ENCODE measurements at places on chromosomes 1 and 21.

- no peak for DNase-seq
Measured at GRCh38 chr1:174942547-174943255, 57.0 kb upstream of the CACYBP start.

- DNase-seq = no peak
Measured at GRCh38 chr21:44405948-44406872, 49.1 kb upstream of the LRRC3 start.

DNA sequence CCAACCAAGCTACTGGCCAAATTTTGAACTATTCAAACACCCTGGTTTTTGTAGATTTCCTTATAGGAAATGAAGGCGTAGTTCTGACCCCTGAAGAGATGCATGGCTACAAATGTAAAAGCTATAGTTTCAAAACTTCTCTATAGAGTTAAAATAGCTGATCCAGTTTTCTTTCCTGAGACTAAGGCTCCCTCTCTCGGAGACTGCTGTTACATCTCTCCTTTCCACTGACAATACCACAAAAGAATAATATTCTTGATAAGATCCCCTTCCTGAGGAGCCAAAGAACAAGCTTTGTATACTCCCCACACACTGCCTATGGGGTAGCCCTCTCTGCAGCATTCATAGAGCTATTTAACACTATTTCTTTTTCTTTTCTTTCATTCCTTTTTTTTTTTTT is 6.7 kb upstream of the CFAP126 start:
- DNase-seq = no peak

GRCh38 chr1:44103270-44104131 is 15.1 kb upstream of the KLF17 start:
- DNase-seq = no peak

DNA sequence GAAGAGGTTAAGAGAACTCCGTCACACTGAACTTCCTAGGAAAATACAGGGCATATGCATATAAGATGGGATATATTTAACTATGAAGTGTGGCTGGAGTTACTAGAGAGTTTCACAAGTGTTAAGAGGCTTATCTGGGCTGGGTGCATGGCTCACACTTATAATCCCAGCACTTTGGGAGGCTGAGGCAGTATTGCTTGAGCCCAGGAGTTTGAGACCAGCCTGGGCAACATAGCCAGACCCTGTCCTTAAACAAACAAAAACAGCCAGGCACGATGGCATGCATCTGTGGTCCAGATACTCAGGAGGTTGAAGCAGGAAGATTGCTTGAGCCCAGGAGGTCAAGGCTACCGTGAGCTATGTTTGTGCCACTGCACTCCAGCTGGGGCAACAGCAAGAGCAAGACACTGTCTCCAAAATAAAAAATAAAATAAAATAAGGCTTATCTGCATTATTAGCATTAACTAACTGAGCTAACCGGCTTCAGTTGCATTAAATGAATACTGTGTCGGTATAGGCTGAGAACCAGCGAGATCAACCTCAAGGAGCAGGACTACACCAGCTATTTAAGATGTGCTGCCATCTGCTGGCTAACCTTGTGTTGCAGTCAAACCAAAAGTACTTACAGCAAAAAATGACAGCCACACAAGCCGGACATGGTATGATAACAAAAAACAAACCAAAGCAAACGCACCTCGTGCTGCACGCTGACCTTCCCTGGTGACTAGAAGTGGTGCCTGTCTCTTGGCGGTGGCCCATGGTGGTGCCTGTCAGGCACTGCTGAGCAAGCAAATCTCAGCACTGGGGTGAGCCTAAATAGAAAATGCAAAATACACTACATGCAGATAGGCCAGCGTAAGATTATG is 19.7 kb upstream of the RBBP5 start:
- DNase-seq = peak; percentile 58

DNA sequence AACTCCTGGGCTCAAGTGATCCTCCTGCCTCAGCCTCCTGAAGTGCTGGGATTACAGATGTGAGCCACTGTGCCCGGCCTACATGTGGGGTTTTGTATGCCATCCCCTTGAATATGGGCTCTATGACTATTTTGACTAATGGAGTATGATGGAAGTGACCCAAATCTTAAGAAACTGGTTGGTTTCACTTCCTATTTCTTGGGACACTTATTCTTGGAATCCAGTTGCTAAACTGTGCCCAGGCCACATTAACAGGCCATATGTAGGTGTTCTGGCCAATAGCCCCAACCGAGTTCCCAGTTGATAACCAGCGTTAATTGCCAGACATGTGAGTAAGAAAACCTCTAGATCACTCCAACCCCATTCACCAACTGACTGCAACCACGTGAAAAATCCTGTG is 36.3 kb upstream of the CLIC4 start:
- no peak for DNase-seq

GRCh38 chr1:37420456-37420855 is 53.9 kb upstream of the ZC3H12A start:
- DNase-seq = no peak

DNA sequence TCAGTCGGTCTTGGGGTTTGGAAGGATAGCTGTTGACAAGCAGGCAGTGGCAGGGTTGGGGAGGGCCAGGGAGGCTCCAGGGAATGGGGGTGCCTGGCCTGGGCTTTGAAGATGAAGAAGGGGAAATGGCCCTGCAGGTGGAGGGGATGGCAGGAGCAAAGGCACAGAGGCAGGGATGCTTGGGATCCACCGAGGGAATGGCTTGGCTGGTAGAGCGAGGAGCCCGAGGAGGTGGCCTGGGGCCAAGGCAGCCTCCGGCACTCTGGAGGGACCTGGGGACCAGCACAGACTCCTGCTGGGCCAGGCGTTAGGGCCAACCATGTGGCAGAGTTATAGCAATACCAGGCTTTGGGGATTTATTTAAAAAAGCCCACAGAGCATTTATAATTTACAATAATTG is 62.9 kb upstream of the EDN2 start:
- DNase-seq = no peak

- DNase-seq = no peak
Measured at GRCh38 chr1:101898137-101898536, 98.6 kb downstream of the OLFM3 start.

GRCh38 chr1:211329764-211330201 is 3.1 kb downstream of the TRAF5 start:
- DNase-seq = no peak

DNA sequence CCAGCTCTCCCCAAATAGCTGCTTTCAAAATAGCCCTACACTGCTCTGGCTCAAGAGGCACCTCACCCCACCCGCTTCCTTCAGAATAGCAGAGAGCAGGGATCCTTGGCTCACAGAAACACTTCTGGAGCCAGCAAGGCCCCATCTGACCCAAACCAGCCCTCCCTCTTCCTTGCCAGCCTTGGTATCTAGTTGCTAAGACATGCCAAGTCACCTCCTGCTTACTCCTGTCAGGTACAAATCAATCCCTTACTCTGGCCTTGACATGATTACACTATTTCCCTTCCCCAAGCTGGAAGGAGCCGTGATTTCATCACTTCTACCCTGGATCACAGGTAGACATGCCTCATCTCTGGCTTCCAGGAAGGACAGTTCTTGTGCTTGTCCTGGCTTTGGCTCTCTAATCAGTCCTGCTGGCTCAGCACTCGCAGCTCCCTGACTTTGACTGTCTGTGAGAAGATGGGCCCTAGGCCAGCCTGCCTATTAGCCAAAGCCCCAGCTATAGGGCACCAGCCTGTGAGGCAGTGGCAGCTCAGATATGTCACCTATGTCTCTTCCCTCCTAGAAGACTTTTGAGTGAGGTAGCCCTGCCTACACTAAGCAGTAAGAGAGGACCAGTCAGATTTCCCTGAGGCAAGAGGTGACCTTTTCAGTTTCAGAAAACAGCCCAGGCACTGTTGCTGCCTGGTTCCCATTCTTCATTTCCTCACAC is 8.9 kb upstream of the MUTYH start:
- no peak for DNase-seq

GRCh38 chr1:147493349-147493748 is 48.0 kb upstream of the BCL9 start:
- no peak for DNase-seq

DNA sequence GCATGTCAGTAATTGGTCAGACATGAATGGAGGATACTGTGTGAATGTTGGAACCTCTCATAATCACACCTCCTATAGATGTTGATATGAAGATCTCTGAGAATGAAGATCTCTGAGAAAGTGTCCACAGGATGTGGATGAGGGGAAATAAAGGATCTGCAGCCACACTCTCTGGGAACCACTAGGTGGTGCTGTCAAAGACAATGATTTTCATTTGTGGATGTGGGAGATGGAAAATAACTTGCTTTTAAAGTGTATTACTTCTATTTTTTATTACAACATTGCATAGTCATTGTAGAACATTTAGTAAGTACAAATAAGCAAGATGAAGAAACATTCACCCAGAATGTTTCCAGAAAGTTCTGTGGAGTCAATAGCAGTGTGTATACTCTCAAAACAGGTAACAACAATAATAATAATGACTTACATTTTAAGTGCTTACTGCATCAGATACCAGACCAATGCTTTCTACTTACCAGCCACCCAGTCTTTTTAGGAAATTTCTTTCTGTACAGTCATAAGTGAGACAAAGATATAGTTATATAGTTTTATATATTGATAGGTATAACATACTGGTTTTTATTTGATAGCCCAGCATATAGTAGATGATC is 128.2 kb downstream of the ATG4C start:
- DNase-seq = no peak

GRCh38 chr1:6624710-6625583 is at the start of gene THAP3:
Gene THAP3, plus strand, starts transcription at chr1:6624868. Its CDS starts 351 bp downstream, at chr1:6625219.
- DNase-seq = peak; percentile 83

- DNase-seq = peak; percentile 39
Measured at GRCh38 chr1:156608981-156609380, 7.7 kb upstream of the GPATCH4 start.

- DNase-seq = no peak
Measured at GRCh38 chr1:177163844-177164379, 600 bp downstream of the ASTN1 start.

- DNase-seq = no peak
Measured at GRCh38 chr21:43275421-43276211, 106.8 kb downstream of the CRYAA start.

GRCh38 chr1:193932979-193933378 is 746.6 kb upstream of the B3GALT2 start:
- no peak for DNase-seq

DNA sequence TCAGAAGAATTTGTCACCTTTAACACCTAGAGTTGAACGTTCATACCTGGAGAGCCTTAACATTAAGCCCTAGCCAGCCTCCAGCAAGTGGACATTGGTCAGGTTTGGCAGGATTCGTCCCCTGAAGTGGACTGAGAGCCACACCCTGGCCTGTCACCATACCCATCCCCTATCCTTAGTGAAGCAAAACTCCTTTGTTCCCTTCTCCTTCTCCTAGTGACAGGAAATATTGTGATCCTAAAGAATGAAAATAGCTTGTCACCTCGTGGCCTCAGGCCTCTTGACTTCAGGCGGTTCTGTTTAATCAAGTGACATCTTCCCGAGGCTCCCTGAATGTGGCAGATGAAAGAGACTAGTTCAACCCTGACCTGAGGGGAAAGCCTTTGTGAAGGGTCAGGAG is 52.3 kb downstream of the UBE4B start:
- DNase-seq = no peak

DNA sequence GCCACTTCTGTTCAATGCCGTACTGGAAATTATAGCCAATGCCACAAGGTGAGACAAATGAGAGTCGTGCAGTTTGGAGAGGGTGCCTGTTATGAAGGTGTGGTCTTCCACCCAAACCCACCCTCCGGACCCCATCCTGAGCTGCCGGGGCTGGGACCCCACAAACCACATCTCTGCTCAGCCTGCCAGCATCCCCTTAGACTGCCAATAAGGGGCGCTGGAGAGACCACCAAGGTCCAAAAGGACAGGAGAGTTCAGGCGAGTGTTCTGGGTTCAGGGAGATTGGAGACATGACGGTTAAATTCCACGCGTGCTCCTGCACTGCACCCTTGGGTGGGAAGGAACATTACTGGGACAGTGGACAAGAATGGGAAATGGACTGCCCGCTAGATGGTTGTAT is 48.7 kb upstream of the COL18A1 start:
- no peak for DNase-seq

GRCh38 chr21:41045534-41046268 is 122.3 kb upstream of the BACE2 start:
- no peak for DNase-seq

GRCh38 chr1:231037585-231038517 is 2.2 kb downstream of the FAM89A start:
- no peak for DNase-seq

DNA sequence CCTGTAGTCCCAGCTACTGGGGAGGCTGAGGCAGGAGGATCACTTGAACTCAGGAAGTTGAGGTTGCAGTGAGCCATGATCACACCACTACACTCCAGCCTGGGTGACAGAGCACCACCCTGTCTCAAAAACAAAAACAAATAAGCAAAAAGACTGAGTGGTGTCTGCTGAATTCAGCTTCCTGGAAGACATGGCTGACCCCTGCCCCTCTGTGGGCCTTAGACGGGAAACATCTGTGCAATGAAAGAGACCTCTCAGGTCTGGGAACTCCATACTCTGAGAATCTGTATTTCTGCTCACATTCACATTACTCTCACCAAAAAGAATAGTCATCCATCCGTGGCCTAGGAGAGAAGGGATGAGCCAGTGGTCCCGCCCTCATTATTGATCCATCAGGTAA is 2.0 kb downstream of the HTR1D start:
- DNase-seq = no peak

DNA sequence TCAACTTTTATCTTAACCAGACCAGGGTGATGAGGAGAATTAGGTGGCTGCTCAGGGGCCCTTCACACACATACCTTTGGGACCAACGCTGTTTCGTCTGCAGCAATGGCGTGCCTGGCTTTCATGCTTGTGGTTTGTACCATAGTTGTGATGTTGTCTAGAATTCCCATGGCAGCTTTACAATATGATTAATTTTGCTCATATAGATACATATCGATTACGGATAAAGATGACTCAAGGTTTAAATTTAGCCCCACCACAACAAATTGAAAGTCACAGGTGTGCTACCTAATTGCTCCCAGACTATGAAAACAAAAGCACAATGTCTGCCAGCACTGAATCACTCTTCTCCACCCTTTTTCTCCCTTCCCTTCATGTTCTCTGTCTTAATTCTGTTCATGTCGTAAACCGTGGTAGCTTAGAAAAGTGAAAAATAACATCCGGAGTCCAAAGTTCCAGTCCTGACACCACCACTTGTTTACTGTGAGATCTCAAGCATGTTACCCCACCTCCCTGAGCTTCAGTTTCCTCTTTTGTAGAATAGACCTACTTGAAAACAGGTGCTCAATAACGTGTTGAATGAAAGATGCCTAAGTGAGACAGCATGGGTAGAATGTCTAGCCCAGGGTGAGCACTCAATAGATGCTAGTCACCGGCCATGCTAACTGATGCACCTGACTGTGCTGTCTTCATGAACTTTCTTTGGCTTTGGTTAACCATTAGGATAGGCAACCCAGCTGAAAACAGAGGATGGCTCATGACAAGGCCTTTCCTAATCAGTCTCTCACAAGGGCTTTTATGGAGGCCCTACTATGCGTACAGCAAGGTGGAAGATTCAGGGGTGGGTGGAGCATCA is 22.1 kb upstream of the JUN start:
- no peak for DNase-seq

DNA sequence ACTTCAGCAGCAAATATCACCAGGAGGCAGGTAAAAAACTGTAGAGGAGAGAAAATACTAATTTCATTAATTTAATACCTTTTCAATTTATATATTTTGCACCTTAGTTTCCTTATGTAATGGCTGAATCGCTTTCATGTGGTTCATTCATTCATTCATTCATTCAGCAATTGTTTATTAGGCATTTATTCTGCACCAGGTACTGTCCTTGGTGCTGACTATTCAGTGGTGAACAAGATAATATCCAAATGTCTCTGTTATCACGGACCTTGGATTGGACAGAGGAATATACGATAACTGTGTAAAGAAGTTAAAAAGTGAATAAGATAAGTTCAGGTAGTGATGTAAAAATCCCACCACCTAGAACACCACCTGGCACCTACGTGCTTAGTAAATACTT is 28.8 kb downstream of the TSPAN2 start:
- no peak for DNase-seq

Measured in stimulated activated CD8-positive, alpha-beta memory T cell treated with anti-CD3 and anti-CD28 coated beads, Interleukin-7, amount 100 ng/mL, for 1 hour (primary cell).